ENCODE measurements at places on chromosomes 12 and 14.
A peak's percentile ranks its signal among the peaks of the same experiment; 100 is the strongest.

GRCh38 chr12:94916663-94917062 is 86.8 kb downstream of the NDUFA12 start:
- DNase-seq: no peak

DNA sequence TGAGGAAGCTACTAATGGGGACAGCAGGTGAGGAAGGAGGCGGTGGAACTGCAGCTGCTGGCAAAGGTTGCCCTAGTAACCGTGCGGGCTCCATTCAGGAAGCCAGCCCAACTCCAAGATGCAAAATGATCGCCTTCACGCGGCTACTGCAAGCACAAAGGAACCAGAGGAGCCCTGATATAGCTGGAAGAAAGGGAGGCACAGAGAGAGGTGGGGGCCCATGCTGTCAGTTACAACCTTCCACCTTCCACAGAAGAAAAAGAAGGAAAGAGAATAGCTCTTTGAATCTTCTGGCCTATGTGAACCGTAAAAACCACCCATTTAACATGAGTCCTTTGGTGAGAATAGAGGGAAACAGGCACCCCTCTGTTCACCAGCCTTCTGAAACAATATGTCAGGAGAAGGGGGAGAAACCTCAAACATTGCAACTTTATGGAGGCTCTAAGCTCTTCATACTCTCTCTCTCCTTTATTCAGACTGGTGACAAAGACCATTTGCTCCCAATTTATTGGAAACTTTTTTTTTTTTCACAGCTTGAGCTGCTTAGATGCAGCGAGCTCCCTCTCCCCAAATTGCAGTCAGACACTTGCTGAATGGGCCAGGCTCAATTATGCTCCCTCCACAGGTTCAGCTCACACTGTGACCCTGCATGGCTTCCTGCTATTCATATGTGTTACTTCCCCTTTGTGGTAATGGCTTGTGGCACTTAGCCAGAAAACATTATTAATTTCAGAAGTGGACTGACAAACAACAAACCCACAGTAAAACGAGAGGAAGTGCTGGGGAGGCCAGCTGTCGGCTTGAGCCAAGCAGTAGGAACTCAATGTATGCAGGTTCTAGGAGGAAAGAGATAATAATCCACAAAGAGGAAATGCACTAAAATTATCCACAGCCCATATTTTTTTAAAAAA is 6.2 kb downstream of the DUSP6 start:
- peak; percentile 94 for DNase-seq

DNA sequence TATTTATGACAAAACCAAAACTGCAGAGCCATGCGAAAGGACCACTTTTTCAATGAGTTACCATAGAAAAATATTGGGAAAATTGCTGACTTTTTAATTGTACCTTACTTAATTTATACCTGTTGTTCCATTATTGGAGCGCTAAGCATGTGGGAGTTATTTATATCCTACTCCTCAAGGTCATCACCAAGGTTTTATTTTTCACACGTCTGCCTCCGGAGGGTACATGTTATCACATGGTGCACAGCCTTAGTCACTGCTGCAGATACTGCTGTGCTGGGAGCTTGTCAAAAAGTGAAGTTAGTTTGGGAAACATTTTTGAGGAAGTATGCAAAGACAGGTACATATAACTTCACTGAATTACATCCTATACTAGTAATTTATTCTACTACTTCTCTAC is 1444.3 kb downstream of the AACS start:
- no peak for DNase-seq

- no peak for DNase-seq
Observed at GRCh38 chr12:96549341-96549740, 60.0 kb downstream of the CFAP54 start.

DNA sequence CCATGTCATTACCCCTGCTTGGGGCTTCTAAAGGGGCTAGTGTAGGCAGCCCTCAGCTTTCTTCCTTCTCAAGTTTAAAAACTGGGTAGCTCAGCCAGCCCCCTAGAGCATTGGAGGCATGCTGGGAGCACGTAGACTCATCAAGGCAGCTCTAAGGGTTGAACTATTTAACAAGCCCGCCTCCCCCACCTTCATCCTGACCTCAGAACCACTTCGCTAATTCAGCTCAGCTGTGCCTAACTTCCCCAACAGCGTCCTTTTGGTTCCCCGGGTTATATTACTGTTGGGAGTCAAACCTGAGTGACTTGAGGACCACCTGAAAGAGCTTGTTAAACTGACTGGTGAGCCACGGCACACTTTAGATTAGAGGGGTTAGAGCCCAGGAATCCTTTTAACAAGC is 30.1 kb downstream of the MAX start:
- DNase-seq: no peak

GRCh38 chr12:75000120-75000519 is 209.5 kb downstream of the KCNC2 start:
- DNase-seq: no peak

DNA sequence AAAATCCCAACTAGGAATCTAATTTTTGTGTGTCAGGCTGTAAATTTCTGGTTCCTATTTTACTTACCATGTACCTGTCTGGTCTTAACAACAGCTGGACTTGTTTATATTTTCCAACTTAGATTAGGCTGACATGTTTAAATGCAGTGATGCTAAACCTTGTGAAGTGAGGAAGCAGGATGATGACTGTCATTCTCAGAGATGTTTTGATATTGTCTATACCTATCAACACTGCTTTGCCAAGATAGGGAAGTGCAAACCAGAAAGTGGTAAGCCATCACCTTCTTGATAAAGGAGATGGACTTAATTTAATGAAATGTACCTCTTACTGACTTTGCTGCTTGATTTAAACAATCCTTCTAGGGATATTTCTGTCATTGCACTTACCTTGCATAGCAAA is 2.1 kb downstream of the BICD1 start:
- peak; percentile 53 for DNase-seq

- DNase-seq: no peak
Observed at GRCh38 chr14:35296545-35296944, 4.4 kb downstream of the PSMA6 start.

GRCh38 chr12:76623931-76624330 is 64.4 kb upstream of the OSBPL8 start:
- no peak for DNase-seq

DNA sequence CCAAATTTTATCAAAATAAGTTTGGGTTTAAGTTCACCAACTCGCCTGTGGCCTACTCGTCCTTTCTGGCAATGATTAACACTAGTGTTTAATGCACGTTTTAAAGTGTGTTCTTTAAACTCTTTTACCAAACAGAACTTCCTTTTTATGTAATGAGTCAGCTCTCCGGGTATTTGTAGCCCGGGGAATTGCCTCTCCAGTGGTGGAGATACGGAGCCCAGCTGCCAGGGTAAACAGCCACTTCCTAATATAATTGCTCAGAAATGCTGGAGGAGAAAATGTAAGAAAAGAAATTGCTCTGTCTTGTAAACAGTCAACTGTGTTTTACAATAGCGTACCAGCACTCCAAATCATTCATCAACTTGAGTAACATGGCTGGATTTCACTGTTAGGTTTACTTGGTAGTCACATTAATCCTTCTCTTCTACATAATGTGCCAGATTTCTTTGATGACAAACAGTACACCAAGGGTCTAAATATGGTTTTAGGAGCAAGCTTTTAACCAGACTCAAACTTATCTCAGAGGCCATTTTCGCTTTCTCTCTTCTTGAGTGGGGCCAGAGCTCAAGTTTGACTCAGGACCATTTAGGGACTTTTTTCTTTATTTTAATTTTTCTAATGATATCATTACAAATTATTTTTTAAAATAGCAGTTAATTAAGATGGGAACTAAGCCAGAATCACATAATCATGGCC is 101.2 kb upstream of the SLC38A2 start:
- DNase-seq: no peak

GRCh38 chr12:46360908-46361666 is 11.5 kb downstream of the SLC38A2 start:
- peak; percentile 49 for DNase-seq

- DNase-seq: no peak
Observed at GRCh38 chr12:92927055-92927435, 2.0 kb downstream of the EEA1 start.

DNA sequence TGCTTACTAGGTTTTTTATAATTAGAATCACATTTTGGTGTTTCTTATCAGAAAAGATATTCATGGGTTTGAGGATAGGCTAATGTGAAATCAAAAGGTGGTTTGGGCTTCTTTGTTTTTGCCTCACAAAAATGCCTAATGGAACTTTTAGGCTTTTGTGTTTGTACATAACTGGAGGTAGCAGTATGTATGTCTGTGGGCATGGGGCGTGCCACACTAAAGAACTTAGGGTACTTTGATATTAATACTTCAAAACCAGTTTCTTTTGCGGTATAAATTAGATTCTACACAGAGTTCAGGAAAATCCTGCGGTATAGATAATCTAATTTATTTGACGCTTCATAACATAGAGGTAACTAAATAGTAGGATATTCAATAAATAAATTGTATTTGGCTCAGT is 1.9 kb downstream of the ETV6 start:
- DNase-seq: no peak

DNA sequence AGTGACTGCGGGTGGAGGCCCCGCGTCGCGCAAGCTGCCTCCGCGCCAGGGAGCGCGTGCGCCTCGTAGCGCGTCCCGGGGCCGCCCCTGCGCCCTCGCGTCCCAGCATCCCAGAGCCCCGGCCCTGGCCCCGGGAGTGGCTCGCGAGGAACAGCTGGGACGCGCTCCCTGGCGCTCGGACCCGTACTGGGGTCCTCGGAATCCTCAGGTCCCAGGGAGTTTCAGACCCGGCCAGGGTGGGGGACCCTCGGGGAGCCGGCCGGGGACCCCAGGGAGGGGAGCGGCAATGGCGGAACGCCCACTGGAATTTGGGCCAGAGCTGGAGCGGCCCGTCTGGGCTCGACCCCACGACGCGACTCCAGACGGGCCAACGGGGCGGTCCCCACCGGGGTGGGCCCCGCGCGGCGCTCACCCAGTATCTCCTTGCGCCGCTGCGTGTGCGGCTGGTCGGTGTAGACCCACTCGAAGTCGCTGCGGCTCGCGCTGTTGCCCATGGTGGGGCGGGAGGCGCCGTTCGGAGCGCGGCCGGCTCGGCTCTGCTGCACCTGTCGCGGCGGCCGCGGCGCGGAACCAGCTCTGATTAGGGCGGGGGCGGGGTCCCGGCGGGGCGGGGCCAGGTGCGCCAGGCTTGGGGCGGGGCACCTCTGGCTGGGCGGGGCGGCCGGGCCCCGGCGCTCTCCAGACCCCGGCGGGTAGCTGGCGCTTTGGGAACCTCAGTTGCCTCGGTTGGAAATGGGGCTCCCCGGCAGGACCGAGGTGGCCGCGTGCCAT is at the start of gene DEGS2:
DEGS2 (minus strand) TSS at position 552 of the 771 bp plus-strand sequence; CDS start at position 494, 58 bp downstream.
- peak; percentile 84 for DNase-seq

- DNase-seq: peak; percentile 92
Observed at GRCh38 chr12:10409392-10409791, at the start of gene KLRC4. Gene KLRC4, minus strand, starts transcription at chr12:10409757. Its CDS starts 182 bp downstream, at chr12:10409575.

GRCh38 chr12:11897923-11898322 is 172.8 kb upstream of the BCL2L14 start:
- peak; percentile 22 for DNase-seq

GRCh38 chr14:63964113-63964512 is 111.3 kb downstream of the SYNE2 start:
- no peak for DNase-seq

- DNase-seq: no peak
Observed at GRCh38 chr12:74660442-74660841, 122.8 kb downstream of the ATXN7L3B start.

GRCh38 chr14:31479027-31479426 is 8.8 kb downstream of the GPR33 start:
- DNase-seq: no peak

GRCh38 chr12:60168441-60168840 is 572.6 kb downstream of the SLC16A7 start:
- DNase-seq: no peak

DNA sequence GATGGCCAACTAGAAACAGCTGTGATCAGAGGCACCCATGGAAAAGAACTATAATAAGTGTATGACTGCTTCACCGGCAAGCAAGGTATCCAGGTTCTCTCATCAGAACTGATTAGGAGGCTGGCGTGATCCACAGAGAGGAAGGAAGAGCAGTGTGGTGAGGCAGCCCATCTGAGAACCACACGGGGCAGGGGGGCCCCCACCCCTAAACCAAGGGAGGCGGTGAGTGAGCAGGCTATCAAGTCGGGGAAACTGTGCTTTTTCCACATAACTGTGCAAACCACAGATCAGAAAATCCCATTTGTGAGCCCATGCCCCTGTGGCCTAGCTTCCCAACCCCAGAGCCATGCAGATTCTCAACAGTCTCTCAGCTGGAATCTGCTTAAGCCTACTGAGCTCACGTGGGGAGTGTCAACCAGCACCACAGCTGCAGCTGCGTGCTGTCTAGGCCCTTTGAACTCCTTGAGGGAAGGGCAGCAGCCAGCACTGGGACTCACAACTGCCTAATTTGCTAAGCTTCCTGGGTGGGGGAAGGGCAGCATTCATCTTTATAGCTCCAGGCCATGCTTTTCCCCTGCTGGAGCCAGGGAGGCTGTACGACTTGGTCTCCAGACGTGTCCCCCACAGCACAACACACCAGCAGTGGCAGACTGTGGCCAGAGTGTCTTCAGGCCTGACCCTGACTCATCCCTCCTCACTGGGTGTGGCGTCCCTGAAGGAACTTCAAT is 444.4 kb upstream of the ATP2B1 start:
- DNase-seq: no peak

DNA sequence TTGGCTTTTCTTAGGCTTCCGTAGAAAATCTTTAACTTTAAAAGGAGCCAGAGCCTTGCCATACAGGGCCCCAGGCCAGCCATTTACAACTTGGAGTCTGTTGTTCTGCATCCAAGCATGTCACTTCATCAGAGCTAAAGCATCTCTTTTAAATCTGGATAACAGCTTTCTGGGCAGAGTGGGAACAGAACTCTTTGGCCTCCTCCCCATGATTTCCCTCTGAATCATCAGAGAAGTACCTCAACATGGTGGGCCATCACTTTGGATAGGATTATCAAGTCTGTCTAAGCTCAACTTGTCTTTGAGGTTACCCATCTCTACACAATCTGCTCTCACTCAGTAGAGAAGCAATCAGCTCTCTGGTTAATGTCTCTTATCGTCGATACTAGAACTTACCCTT is 170.9 kb downstream of the SLC6A15 start:
- no peak for DNase-seq
